Activated naive CD4-positive, alpha-beta T cell treated with anti-CD3 and anti-CD28 coated beads, Interleukin-2, amount 10 ng/mL, durations not matched to agents 7 days and 5 days (primary cell): ENCODE measurements at places on chromosomes 13 and 19.

GRCh38 chr19:8571006-8571411, 6.2 kb downstream of the MYO1F start:
- peak; percentile 80 for DNase-seq

DNA sequence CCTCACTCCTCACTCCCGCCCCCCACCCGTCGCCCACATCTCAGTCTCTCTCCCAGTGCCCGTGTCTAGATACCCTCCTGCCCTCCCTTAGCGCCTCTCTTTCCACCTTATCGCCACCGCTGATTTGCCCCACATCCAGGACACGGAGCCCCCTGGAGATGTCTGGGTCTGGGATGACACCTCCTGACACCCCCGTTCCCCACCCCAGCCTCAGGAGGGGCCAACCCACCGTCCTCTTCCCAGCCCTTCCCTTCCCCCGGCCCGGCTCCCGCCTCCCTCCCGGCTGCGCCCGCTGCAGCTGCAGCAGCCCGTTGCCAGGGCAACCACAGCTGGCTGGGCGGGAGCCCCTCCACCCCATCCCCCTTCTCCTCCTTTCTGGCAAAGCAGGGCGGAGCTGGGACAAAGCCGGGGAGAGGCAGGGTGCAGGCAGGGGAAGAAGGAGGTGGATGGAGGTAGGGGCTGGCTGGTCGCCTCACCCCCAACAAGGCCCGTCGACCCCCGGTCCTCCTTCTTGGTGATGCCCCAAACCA, 13.5 kb downstream of the DPF1 start:
- DNase-seq: no peak

- DNase-seq: no peak
Observed at GRCh38 chr13:40016953-40017660, 361.6 kb downstream of the COG6 start.

GRCh38 chr13:40109351-40109844, 453.9 kb downstream of the COG6 start:
- no peak for DNase-seq

GRCh38 chr19:45179072-45179891, 698 bp downstream of the BLOC1S3 start:
- peak; percentile 63 for DNase-seq

- no peak for DNase-seq
Observed at GRCh38 chr13:30274083-30274482, 33.3 kb downstream of the KATNAL1 start.

- DNase-seq: no peak
Observed at GRCh38 chr19:33653684-33654083, 31.9 kb downstream of the CHST8 start.

DNA sequence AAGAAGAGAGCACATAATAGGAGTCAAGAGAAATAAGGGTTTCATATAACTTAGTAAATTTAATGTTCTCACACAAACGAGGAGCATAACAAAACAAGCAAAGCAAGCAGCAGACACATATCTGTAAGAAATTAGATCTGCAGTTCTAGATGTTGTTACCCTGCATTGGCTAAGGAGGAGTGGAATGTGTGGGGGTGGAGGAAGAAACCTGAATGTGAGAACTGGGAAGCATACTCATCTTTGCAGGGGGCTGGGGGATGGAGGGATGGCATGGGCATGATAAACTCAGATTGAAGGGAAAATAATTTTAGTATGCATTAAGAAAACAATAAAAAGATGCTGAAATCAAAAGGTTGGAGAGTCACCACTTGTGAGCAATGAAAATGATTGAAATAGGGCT, 255.0 kb downstream of the LIG4 start:
- no peak for DNase-seq

DNA sequence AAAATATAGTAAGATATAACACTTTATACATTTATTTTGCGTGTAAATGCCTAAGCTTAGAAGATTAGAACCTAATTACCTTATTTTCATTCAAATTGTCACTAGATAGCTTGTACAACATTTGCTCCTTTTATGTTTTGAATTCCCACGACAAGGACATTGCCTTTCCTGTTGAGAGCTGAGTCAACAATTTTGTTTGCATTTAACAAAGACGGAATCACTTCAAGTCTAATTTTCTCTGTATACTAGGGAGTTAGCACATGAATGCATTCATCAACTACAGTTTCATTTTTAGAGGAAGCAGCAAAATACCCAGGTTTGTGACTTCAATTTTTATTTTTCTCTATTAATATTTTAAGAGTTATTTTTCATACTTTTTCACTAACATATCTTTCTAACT, 48.7 kb upstream of the PCCA start:
- DNase-seq: no peak

DNA sequence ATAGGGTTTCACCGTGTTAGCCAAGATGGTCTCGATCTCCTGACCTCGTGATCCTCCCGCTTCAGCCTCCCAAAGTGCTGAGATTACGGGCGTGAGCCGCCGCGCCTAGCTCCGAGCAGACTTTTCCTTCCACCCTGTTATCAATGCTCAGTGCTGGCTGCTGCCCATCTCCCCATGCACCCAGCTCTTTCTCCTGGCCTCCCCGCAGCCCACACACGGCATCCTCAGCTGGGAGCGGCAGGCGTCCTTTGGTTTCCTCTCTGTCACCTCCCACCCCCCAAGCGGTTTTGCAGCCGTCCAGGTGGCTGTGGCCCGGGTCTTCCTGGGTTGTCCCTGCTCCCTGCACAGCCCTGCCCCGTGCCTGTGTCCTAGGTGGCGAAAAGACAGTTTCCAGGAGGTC, 12.1 kb downstream of the PRR22 start:
- no peak for DNase-seq

DNA sequence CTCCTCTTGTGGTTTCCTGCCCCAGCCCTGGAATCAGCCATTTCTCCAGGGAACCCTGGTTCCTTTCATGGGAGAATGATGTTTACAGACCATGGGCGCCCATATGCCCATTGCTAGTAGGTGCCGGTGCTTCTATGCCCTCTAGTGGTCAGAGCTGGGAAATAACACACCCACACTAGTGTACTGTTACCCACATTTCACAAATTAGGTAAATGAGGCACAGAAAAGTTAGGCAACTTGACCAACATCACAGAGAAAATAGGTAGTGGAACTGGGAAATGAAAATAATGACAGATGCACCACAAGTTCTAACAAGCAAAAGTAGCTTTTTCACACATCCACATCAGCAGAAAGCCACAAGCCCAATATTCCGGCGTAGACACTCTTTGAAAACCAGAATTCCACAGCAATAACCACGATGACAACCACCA, 1.3 kb upstream of the CEACAM3 start:
- DNase-seq: peak; percentile 75

DNA sequence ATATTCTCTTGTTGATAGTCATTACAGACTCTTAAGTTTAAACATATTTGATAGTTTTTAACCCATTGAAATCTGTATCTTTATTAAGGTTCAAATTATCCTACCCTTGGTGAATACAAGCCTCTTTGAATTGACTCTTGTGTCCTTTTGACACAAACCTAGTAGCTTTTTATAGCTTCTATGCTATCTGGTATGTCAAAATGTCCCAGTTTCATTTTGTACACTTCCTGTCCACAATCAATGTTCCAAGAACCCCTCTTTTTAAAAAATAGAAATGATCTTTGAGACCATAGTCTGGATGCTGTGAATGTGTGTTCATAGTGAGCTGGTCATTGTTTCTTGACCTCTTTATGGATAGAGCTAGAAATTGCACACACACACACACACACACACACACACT, 39.2 kb upstream of the FGF14 start:
- DNase-seq: no peak

GRCh38 chr13:30125422-30126073, 181.8 kb downstream of the KATNAL1 start:
- DNase-seq: no peak

DNA sequence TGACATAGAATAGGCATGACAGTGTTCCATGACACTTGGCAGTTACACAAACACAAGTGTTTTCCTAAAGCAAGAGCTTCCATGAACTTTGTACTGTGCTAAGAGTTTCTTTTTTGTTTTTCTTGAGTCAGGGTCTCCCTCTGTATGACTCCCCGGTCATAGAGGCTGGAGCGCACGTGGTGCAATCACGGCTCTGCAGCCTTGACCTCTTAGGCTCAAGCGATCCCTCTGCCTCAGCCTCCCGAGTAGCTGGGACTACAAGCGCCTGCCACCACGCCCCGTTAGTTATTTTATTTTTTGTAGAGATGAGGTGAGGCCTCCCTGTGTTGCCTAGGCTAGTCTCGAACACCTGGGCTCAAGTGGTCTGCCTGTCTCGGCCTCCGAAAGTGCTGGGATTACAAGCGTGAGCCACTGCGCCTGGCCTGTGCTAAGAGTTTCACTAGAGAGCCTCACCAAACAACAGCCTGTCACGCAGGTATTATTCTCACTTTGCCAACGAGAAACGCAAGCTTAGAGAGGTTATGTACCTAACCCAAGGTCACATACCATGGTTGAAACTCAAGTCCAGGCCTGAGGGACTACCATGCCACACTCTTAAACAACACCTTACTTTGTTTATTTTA, 355.9 kb downstream of the KLF12 start:
- DNase-seq: no peak

DNA sequence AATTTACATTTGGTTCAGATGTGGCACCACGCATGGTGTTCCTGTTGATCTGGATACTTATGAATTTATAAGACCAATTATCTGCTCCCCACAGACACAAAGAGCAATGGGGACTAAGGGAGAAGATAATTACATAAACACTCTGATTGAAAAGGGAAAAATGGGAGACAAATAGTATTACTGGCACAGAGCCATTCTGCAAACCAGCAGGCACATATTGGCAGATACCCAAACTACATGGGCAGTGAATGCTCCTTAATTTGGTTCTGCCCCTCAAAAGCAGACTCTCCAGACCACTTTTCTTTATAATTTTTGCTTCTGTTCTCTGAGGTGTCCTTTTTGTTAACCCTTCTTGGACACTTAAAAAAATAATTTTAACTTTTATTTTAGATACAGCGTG, 1674.2 kb downstream of the PCDH9 start:
- no peak for DNase-seq

GRCh38 chr13:38657191-38657590, 29.7 kb upstream of the FREM2 start:
- no peak for DNase-seq

DNA sequence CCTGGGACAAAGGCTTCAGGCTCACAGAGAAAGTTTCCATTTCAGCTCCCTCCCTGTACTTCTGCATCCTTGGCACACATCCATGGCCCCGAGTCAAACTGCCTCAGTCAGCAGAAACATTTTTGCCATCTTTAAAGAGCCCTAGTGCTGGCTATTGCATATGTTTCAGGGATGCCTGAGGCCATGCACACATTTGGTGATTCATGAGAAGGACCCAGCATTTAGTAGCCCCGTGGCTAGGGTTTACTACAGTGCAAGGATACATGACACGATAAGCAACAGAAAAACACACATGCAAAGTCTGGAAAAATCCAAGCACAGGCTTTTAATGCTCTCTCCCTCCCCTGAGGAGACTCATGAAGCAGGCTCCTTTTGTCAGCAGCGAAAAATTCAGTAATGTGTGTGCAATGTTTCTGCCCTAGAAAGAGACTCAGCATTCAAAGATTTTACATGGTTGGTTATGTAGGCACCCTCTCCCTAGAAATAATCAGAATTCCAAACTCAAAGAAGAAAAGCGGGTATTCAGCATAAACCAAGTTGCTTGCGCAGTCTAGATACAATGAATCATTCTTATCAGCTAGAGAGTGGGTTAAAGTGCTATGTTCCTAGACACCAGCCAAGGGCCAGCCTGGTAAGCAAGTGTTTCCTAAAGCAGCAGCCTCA, 17.6 kb downstream of the ACOD1 start:
- DNase-seq: no peak

- DNase-seq: no peak
Observed at GRCh38 chr13:63050287-63050686, 1634.6 kb upstream of the PCDH20 start.

DNA sequence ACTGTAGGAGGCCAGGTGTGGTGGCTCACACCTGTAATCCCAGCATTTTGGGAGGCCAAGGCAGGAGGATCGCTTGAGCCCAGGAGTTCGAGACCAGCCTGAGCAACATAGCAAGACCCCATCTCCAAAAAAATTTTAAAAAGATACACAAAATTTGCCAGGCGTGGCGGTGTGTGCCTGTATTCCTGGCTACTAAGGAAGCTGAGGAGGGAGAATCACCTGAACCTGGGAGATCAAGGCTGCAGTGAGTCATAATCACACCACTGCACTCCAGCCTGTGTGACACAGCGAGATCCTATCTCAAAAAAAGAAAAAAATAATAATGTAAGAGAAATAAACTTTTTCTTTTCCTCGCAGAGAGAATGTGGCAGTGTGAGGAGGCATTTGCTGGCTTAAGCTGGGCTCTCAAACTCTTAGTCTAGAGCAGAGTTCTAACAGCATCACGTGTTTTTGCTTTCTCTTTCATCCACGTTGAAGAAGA, 21.1 kb downstream of the FAM187B start:
- peak; percentile 58 for DNase-seq

DNA sequence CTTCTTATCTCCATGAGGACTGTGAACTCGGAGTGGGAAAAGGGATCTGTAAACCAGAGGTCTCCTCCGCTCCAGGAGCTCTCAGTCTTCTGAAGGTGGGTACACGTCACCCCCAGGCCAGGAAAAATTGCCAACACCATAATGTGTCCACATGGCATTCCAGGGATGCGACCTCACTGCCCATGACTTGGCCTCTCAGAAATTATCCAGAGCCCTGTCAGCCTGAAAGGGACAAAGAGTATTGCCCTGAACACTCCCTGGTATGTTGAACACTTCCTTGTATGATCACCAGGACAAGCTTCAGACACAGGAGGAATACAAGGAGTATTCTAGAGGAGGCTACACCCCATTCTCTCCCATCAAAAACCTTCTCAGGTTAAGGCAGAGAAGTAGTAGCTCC, 81.0 kb upstream of the SLC7A1 start:
- no peak for DNase-seq

DNA sequence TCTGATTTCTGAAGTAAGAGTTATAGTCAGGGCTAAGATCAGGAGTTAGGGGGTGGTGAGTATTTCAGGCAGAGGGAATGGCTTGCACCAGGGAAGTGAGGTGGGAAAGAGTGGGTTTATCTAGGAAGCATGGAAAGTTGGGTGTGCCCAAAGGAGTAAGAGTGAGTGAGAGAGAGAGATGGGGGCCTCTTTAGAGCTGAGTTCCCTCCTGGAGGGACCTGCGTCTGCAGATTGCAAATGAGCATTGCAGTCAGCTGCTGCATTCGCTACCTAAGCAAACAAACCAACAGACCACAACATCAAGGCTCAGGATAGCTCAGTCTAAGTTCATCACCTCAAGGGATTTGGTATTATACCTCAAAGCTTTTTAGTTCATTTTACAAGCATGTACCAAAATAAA, 405.8 kb downstream of the FGF9 start:
- no peak for DNase-seq

- no peak for DNase-seq
Observed at GRCh38 chr13:41740479-41740878, 220.4 kb downstream of the VWA8 start.
